Spinal cord (tissue), 10 donors: ENCODE measurements at places on chromosomes 6 and 20. TPM values are rescaled to one million over a fixed set of nuclear protein-coding genes. Genes with fewer than 3 reads are reported as not detected.

GRCh38 chr6:25389471-25389870, 110.3 kb downstream of the CARMIL1 start:
- H3K27ac ChIP-seq = no peak overlapping the region
- no peak overlapping the region for H3K4me3 ChIP-seq
- DNase-seq = no peak
- H3K27me3 ChIP-seq = no peaks in the 10 kb centered on the region

- no peaks in the 10 kb centered on the region for H3K36me3 ChIP-seq
- H3K4me1 ChIP-seq = no peaks in the 10 kb centered on the region
- H3K27me3 ChIP-seq = no peaks in the 10 kb centered on the region
- DNase-seq = no peak
- H3K27ac ChIP-seq = no peak overlapping the region
Observed at GRCh38 chr6:114284281-114284680, 58.5 kb downstream of the HS3ST5 start.

GRCh38 chr6:161271343-161272030, 2.4 kb downstream of the AGPAT4 start:
- no peaks in the 10 kb centered on the region for H3K4me1 ChIP-seq
- peak overlapping the region; percentile 64 for H3K4me3 ChIP-seq
- H3K27me3 ChIP-seq = no peaks in the 10 kb centered on the region
- H3K27ac ChIP-seq = no peak overlapping the region
- H3K36me3 ChIP-seq = peaks cover 3% of the 10 kb centered on the region

GRCh38 chr20:59192533-59192896, 28.9 kb downstream of the ZNF831 start:
- H3K27me3 ChIP-seq = no peaks in the 10 kb centered on the region
- DNase-seq = no peak
- no peak overlapping the region for H3K27ac ChIP-seq
- H3K4me3 ChIP-seq = no peak overlapping the region
- H3K36me3 ChIP-seq = peaks cover 3% of the 10 kb centered on the region
- no peaks in the 10 kb centered on the region for H3K4me1 ChIP-seq

DNA sequence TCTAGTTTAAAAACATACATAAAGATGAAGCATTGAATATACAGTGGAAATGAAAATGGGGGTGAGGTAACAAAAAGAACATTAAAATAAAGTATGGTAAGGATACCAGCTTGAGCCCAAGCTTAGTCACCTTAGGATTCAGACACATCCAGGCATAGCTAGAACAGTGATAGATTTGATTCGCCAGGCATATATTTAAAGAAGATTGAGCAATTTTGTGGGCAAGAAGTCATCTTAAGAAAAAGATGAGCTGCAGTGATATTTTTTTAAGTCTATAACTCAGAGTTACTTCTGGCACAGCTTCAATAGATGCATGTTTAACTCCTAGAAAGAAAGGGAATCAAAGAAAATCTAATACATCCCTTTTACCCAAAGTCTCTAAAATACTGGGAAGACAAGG, 97.9 kb downstream of the BMP5 start:
- H3K4me3 ChIP-seq = no peak overlapping the region
- no peaks in the 10 kb centered on the region for H3K4me1 ChIP-seq
- no peaks in the 10 kb centered on the region for H3K27me3 ChIP-seq

DNA sequence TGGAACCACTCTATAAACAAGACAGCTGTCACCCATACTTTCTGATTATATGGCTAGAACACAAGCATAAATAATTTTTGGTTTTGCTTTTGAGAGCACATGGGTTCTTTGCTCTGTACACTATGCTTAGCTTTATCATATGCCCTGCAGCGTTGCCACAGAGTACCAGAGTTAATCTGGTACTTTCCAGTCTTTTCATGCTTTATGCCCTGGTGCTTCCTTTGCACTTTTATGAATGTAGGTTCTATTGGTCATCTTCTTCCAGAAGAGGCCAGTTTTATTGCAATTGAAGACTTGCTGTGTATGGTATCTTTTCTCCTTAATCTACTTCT, 20.8 kb downstream of the SHLD1 start:
- no peak for DNase-seq
- H3K4me3 ChIP-seq = no peak overlapping the region
- H3K36me3 ChIP-seq = peaks cover 3% of the 10 kb centered on the region
- no peaks in the 10 kb centered on the region for H3K4me1 ChIP-seq
- H3K27ac ChIP-seq = no peak overlapping the region

GRCh38 chr6:22008248-22008836, 288.5 kb downstream of the PRL start:
- no peaks in the 10 kb centered on the region for H3K4me1 ChIP-seq
- H3K4me3 ChIP-seq = no peak overlapping the region

The SLPI gene
- total RNA-seq = 10.2 TPM

DNA sequence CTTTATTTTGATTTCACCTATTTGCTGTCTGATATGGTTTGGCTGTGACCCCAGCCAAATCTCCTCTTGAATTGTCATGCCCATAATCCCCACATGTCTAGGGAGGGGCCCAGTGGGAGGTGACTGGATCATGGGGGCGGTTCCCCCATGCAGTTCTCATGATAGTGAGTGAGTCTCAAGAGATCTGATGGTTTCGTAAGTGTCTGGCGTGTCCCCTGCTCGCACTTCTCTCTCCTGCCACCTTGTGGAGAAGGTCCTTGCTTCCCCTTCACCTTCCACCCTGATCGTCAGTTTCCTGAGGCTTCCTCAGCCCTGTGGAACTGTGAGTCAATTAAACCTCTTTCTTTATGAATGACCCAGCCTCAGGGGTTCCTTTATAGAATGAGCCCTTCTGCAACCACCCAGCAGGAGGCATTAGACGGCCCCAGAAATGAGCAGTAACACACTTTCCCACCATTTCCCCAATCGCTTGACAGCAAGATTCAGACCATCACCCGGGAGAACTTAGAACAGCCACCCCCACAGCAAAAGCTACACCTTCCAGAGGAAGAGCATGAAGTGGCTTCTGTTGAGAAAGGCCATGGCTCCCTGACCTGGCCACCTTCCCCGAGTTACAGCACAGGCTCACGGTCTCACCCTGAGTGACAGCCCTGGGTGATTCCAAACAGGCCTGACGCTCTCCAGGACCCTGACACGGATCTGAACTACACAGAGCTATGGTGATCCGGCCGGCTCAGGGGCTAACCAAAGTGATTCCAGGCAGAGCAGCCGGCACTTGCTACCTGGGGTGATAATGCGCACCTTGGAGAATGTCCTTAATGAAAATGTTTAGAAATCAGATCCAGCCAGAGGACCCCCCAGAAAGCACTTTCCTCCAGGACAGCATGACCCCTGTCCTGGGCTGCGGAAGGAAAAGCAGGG, 131.2 kb upstream of the CDH4 start:
- no peaks in the 10 kb centered on the region for H3K36me3 ChIP-seq
- peaks cover 24% of the 10 kb centered on the region for H3K4me1 ChIP-seq
- H3K27me3 ChIP-seq = no peaks in the 10 kb centered on the region
- DNase-seq = peak; percentile 76
- no peak overlapping the region for H3K4me3 ChIP-seq
- no peak overlapping the region for H3K27ac ChIP-seq

The ANKRD66 gene
- 0.69 TPM for total RNA-seq

- peaks cover 16% of the 10 kb centered on the region for H3K4me1 ChIP-seq
- peak; percentile 18 for DNase-seq
- H3K27me3 ChIP-seq = peaks cover 26% of the 10 kb centered on the region
- H3K4me3 ChIP-seq = no peak overlapping the region
- no peaks in the 10 kb centered on the region for H3K36me3 ChIP-seq
Observed at GRCh38 chr20:39850821-39851330, 838.2 kb downstream of the MAFB start.

The BCAS1 gene
- 109 TPM for total RNA-seq

DNA sequence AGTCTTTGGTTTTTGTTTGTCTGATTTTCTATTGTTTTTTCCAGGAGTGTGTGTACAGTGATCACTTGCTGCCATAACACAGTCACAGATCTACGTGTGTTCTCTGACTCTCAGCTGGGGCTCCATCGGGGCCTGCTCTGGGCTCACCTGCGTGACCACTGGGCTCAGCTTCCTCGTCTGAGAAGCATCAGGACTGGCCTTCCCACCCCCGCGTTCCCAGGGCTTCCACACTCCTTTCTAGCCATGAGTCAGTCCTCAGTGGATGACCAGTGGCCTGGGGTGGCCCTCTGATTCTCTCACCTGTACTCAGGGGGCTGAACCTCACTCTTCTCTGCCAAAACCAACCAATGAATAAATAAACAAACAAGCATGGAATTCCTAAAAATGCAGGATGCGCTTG, 14.5 kb downstream of the THBS2 start:
- DNase-seq = no peak
- no peaks in the 10 kb centered on the region for H3K27me3 ChIP-seq
- H3K36me3 ChIP-seq = peaks cover 72% of the 10 kb centered on the region
- no peak overlapping the region for H3K27ac ChIP-seq
- no peak overlapping the region for H3K4me3 ChIP-seq

DNA sequence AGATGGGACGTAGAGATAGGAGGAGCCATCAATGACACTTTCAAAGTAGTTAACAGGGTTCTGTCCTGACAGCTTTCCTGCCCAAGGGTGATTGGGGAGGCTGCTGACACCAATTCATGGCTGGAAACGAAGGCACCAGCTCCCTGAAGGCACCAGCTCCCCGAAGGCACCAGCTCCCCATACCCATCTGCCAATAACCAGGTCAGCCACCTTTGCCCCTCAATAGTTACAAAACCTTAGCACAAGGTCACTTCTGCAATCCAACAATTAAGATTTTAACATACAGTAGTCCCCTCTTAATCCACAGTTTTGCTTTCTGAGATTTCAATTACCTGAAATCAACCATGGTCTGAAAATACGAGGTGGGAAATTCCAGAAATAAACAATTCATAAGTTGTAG, 51.7 kb downstream of the ELOVL5 start:
- H3K4me1 ChIP-seq = peaks cover 19% of the 10 kb centered on the region
- H3K4me3 ChIP-seq = no peak overlapping the region
- no peaks in the 10 kb centered on the region for H3K27me3 ChIP-seq
- H3K27ac ChIP-seq = no peak overlapping the region

DNA sequence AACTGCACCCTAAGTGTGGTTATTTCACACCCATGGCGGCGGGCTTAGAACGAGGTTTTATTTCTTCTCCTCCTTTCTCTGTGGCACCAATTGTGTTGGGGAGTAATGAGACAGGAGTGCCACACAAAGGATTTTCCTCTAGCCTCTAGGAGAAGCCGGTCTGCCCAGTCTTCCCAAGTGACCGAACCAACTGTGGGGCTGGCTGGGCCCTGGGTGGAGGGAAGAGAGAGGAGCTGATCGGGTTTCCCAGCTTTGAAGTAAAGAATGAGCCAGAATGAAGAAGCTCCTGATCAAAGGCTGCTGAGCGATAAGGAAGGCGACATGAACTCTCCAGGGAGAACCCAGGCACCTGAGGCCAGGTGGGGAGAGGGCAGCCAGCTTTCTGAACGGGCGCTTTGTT, 616.0 kb upstream of the BTBD3 start:
- DNase-seq = no peak
- no peaks in the 10 kb centered on the region for H3K27me3 ChIP-seq
- no peaks in the 10 kb centered on the region for H3K36me3 ChIP-seq
- H3K4me3 ChIP-seq = no peak overlapping the region
- no peaks in the 10 kb centered on the region for H3K4me1 ChIP-seq

The BANF2 gene
- not detected for total RNA-seq

The MUC21 gene
- not detected for total RNA-seq

The TRIM31 gene
- not detected for total RNA-seq

- no peaks in the 10 kb centered on the region for H3K4me1 ChIP-seq
- peaks cover 2% of the 10 kb centered on the region for H3K27me3 ChIP-seq
- DNase-seq = no peak
- no peak overlapping the region for H3K27ac ChIP-seq
- no peak overlapping the region for H3K4me3 ChIP-seq
- H3K36me3 ChIP-seq = no peaks in the 10 kb centered on the region
Observed at GRCh38 chr20:7362601-7363000, 577.7 kb downstream of the HAO1 start.

The HSPA12B gene
- total RNA-seq = 4.1 TPM

The TSPO2 gene
- total RNA-seq = 0.66 TPM

DNA sequence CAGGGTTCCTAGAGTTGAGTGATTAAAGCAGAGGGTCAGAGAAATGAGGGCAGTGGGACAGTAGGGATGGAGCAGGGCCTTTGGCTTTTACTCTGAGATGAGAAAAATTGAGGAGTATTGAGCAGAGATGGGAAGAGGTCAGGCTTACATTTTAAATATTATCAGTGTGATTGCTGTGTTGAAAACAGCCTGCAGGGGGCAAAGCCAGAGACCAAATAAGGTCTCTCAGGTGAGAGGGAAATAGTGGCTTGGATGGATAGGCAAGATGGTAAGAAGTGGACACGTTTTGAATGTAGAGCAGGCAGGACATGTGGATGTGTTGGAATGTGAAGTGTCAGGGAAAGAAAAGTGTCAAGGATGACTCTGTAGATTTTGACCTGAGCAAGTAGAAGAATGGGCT, 105.0 kb upstream of the MAP3K7 start:
- DNase-seq = no peak
- no peaks in the 10 kb centered on the region for H3K4me1 ChIP-seq
- H3K36me3 ChIP-seq = no peaks in the 10 kb centered on the region
- no peaks in the 10 kb centered on the region for H3K27me3 ChIP-seq

The TEAD3 gene
- total RNA-seq = 6.4 TPM
